ENCODE measurements at places on chromosomes 11 and 22.

DNA sequence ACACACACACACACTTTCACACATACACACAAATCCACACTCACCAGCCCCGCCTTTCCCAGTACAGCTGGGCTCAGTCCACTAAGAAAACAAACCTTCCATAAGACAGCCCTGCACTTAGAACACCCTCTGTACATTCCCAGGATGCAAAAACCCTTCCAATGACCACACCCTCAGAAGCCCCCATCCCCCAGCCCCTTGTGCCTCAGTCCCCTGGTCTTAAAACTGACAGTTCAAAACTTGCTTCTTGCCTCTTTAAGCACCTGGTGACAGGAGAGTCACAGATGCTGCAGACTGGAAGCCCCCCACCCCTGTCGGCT, 23.0 kb downstream of the APLNR start:
- DNase-seq, result no peak

DNA sequence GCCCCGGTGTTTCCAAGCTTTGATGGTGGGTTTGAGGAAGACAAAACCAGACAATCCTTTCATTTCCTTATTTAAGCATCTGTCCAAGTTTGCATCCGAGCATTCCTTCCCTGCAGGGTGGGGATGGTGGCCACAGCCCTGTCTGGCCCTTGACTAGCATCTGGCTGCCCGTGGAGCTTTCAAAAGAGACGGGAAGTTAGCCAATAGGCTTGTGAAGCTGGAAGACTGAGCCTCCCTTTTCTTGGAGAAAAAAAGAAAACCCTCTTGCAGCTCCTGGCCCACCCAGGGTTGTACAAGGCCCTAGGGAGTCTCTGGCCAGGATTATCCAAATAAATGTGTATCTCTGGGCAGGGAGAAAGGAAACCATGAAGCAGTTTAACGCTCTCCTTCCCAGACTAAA, 60.6 kb downstream of the MICAL2 start:
- no peak for DNase-seq

DNA sequence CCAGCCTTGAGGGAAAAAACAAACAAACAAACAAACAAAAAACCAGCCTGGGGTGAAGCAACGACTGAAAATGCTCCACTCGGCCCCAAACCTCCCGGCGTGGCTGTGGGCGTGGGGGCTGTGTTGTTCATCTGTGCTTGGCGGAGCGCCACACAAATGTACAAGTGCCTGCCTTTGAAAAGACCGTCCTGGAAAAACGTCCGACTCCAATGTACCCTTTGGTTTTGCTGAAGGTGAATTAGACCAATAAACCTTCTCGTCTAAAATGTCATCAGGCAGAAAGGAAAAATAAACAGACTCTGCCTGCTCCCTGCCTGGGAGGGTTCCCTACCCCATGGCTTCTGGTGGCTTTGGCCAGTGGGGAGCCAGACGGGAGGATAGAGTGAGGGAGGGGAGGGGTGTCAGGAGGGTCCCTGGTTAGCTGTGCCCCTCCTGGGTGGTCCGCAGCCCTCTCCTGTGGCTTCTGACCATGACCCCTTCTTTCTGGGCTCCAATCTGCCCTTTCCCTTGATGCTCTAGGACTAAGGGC, 93.9 kb downstream of the TRMU start:
- no peak for DNase-seq

DNA sequence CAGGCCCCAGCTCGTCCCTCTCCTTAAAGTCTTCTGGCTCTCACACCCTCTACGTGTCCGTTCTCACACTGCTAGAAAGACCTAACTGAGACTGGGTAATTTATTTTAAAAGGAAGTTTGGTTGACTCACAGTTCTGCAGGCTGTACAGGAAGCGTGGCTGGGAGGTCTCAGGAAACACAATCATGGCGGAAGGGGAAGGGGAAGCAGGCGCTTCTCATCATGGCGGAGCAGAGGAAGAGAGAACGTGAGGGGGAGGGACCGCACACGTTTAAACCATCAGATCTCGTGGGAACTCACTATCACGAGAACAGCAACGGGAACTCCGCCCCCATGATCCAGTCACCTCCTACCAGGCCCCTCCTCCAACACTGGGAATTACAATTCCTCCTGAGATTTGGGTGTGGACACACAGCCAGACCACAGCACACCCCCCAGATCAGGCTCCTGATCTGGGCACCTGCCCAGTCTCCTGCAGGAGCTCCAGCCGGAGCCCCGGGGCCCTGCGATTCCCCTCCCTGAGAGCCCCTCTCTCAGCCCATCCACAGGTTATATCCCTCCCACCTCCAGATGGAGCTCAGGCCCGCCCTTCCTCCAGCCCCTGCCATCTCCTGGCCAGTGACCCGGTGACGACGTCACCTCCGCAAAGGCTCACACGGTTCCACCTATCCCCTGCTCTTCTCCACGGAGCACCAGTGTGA, 170.2 kb downstream of the BRD1 start:
- DNase-seq, result peak; percentile 74

GRCh38 chr11:40045312-40045711, 1414.1 kb downstream of the LRRC4C start:
- no peak for DNase-seq

DNA sequence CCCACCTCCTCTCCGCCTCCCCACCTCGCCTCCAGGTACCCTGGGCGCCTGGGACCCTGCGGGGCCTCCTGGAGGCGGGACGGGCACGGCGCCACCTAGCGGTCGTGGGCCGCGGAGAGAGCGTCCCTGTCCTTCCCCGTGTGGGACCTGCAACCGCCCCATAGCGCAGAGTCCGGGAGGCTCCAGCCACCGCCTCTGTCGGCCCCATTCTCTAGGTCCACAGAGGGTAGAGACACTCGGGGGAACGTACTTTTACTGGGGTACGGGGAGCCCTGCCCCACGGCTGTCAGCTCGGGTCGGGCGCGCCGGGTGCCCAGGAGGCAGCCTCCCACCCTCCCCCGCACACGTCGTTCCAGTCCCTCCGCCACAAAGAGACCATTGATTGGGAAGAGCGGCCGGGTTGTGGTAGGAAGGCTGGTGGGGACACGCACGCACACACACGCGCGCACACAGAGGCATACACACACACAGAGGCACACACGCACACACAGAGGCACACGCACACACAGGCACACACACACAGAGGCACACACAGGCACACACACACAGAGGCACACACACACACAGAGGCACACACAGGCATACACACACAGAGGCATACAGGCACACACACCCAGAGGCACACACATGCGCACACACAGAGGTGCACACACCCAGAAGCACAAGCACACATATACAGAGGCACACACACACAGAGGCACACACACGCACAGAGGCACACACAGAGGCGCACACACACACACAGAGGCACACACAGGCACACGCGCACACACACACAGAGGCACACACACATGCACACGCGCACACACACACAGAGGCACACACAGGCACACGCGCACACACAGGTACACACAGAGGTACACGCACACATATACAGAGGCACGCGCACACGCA, 12.6 kb upstream of the NECTIN1 start:
- peak; percentile 68 for DNase-seq

DNA sequence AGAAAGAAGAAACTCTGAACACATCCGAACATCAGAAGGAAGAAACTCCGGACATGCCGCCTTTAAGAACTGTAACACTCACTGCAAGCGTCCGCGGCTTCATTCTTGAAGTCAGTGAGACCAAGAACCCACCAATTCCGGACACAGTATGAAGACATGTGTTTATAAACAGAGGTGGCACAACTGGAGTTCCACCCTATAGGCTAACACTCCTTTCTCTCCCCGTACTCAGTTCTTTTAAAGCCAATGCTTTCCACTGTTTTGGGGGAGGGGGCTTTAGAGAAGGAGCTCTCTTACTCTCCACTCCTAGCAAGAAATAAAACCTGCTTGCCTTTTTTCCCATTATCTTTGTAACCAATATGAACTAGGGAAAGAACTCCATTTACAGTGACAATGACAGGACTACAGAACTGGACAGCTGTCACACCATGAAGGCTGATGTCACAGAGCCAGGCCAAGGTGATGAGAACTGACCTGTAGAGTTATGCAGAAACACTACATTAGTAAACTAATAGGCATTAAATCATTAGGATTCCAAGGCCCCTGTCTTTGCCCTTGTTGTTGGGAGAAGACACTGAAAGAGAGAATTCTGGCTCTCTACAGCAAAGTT, 733 bp downstream of the TRIM5 start:
- DNase-seq, result no peak

DNA sequence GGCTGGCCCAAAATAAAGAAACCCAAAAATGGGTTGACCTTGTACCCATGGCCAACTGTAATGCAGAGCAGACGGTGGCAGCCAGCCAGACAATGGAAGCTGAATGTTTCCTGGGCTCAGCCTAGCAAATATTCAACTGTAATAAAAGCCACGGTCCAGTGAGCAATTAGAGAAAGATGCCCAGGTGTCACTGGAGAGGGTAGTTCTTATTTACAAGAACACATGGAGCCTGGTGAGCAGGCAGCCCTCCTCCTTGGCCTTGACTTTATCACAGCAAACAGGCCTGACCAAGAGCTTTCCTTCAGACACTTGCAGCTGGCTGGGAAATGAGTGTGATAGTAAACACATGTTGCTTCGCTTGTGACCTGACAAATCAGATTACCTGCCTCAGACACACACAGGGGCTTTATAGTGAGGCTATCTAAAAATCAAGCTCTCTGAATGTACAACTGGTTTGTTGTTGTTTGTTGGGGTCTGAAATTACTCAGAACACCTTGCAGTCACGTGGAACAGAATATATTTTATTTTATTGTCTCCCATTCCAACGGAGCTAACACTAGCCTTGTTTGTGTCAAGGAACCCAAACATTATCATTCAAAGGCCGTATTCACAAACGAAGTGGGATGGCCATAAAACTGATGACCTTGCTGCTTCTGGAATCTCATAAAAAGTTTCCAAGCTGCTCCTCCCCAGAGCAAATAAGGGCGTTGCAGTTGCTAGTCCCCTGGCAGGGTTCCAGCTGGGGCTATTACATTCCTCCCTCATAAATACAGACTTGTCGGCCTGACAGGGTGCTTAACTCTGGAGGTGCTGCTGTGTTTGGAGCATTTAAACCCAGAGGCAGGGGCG, 161.1 kb downstream of the BBOX1 start:
- no peak for DNase-seq

GRCh38 chr11:11984563-11984962, 23.9 kb downstream of the DKK3 start:
- no peak for DNase-seq

DNA sequence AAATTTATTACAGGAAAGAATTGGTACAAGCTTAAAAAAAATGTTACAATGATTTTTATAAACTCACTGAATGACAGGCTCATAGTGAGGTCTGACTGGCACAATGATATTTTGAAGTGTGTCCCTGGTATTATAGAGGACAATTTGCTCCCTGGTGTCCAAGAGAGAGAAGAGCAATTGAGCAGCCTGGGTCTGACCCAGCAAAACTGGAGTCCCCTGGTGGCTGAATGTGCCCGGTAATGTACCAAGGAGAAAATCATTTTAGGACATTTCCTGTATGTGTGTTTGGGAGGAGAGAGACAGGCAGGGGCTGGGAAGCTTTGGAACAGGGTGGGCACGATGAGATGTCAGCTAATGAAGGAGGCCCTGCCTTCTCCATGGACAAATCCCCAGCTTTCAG, 125.3 kb downstream of the APOL5 start:
- DNase-seq, result no peak

DNA sequence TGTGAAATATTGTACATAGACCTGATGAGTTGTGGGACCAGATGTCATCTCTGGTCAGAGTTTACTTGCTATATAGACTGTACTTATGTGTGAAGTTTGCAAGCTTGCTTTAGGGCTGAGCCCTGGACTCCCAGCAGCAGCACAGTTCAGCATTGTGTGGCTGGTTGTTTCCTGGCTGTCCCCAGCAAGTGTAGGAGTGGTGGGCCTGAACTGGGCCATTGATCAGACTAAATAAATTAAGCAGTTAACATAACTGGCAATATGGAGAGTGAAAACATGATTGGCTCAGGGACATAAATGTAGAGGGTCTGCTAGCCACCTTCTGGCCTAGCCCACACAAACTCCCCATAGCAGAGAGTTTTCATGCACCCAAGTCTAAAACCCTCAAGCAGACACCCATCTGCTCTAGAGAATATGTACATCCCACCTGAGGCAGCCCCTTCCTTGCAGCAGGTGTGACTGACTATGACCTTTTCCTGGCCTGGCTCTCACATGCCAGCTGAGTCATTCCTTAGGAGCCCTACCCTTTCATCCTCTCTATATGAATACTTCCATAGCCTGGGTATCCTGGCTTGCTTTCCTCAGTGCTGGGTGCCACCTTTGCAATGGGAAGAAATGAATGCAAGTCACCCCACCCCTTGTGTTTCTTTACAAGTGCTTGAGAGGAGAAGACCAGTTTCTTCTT, 12.3 kb downstream of the PIK3IP1 start:
- no peak for DNase-seq

- no peak for DNase-seq
Observed at GRCh38 chr11:75518771-75519653, 6.7 kb downstream of the GDPD5 start.

GRCh38 chr11:78379039-78379670, 38.5 kb downstream of the GAB2 start:
- DNase-seq, result no peak

GRCh38 chr11:94786264-94787126, 18.3 kb downstream of the AMOTL1 start:
- no peak for DNase-seq

DNA sequence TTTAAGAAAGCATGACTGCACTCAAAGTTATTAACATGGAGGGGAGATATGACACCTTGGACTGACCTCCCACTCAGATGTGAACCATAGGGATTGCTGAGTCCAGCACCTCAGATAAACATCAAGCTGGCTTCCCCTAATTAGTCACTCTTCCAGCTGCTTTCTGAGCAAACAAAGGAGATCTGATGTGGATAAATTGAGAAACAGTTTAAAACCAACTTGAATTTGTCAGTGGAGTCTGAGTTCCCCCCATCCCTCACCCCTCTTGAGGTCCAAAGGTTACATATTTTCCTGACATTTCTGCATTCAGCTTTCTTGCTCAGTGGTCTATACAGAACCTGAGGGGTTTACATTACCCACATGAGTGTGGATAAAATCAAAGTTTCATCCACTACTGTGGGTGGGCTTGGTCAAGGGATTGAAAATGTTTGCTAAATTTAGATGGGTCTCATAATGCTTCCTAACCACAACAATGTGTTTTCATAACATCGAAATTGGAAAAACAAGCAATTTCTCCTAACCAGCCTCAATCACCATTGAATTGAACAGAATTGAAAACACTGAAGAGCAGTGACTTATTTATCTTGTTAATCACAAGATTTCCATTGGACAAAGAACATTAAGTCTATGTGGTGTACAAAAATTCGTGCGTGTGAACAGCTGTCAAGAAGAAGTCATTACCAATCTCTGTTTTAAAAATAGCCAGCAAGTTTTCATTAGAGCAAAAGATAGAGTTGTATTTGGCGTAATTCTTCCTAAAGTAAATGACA, 292.3 kb downstream of the METTL15 start:
- DNase-seq, result no peak

DNA sequence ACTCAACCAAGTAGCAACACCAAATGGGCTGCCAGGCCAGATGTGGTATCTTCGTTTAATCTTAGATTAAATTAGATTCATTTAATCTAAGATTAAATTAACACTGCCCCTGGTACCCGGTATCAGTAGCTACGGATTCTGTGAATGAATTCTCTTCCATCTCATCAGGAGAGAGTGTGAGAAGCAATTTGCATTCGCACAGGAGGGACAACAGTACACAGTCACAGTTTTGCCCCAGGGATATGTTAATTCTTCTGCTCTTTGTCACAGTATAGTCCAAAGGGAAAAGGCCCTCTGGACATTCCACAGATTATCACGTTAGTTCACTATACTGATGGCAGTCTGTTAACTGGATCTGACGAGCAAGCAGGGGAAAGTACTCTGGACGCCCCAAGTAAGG, 22.9 kb downstream of the ASCL2 start:
- no peak for DNase-seq

Measured in activated naive CD8-positive, alpha-beta T cell treated with anti-CD3 and anti-CD28 coated beads for 36 hours (primary cell).